ENCODE measurements at places on chromosomes 4 and X. TPM values are rescaled to one million over a fixed set of nuclear protein-coding genes. Genes with fewer than 3 reads are reported as not detected.

The ADH1A gene
- not detected for total RNA-seq

The GYPA gene
- not detected for total RNA-seq

The UGT2B10 gene
- not detected for total RNA-seq

The SASH3 gene
- 117 TPM for total RNA-seq

The JCHAIN gene
- not detected for total RNA-seq

GRCh38 chr4:26953366-26953765 is 92.7 kb downstream of the STIM2 start:
- H3K27me3 ChIP-seq = no peaks in the 10 kb centered on the region

- no peak overlapping the region for H3K4me3 ChIP-seq
- no peaks in the 10 kb centered on the region for H3K27me3 ChIP-seq
- DNase-seq = no peak
- H3K27ac ChIP-seq = no peak overlapping the region
Measured at GRCh38 chrX:40253771-40254170, 156.0 kb upstream of the BCOR start.

GRCh38 chr4:153643406-153644383 is 40.4 kb upstream of the TLR2 start:
- H3K27me3 ChIP-seq = no peaks in the 10 kb centered on the region
- no peak for DNase-seq
- H3K4me3 ChIP-seq = no peak overlapping the region
- H3K4me1 ChIP-seq = peaks cover 9% of the 10 kb centered on the region

- no peaks in the 10 kb centered on the region for H3K27me3 ChIP-seq
- H3K4me3 ChIP-seq = no peak overlapping the region
- no peak overlapping the region for H3K27ac ChIP-seq
- no peak for DNase-seq
Measured at GRCh38 chr4:95105983-95106382, 348.2 kb downstream of the BMPR1B start.

GRCh38 chr4:171710743-171711142 is 102.5 kb upstream of the GALNTL6 start:
- H3K36me3 ChIP-seq = no peaks in the 10 kb centered on the region
- no peak overlapping the region for H3K27ac ChIP-seq
- no peaks in the 10 kb centered on the region for H3K27me3 ChIP-seq
- no peak for DNase-seq
- H3K4me3 ChIP-seq = no peak overlapping the region
- no peaks in the 10 kb centered on the region for H3K4me1 ChIP-seq

GRCh38 chrX:9023293-9023692 is 10.6 kb downstream of the FAM9B start:
- H3K27ac ChIP-seq = no peak overlapping the region
- no peaks in the 10 kb centered on the region for H3K36me3 ChIP-seq
- H3K4me3 ChIP-seq = no peak overlapping the region
- no peak for DNase-seq
- H3K4me1 ChIP-seq = no peaks in the 10 kb centered on the region

GRCh38 chr4:182023469-182023868 is 219.7 kb upstream of the TENM3 start:
- H3K27ac ChIP-seq = no peak overlapping the region
- no peaks in the 10 kb centered on the region for H3K36me3 ChIP-seq
- no peak for DNase-seq
- no peak overlapping the region for H3K4me3 ChIP-seq

DNA sequence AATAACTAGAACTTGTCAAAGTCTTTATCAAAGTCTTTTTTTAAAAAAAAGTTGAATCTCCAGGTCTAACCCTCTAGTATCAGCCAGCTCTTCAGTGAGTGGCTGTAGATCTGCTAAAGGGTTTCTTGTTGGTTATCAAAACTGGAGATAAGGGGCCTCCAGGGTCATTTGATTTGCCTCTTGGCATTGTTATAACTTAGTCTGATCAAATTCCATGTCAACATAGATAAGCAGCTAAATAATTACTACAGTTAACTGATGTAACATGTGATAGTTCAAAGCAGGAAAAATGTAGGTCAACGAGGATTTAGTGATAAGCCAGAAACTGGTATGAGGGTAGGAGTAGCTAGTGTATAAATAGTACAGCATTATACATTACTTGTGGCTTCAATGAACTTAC is 465.1 kb downstream of the PDHA2 start:
- no peaks in the 10 kb centered on the region for H3K27me3 ChIP-seq
- H3K4me3 ChIP-seq = no peak overlapping the region
- H3K36me3 ChIP-seq = no peaks in the 10 kb centered on the region
- H3K27ac ChIP-seq = no peak overlapping the region

DNA sequence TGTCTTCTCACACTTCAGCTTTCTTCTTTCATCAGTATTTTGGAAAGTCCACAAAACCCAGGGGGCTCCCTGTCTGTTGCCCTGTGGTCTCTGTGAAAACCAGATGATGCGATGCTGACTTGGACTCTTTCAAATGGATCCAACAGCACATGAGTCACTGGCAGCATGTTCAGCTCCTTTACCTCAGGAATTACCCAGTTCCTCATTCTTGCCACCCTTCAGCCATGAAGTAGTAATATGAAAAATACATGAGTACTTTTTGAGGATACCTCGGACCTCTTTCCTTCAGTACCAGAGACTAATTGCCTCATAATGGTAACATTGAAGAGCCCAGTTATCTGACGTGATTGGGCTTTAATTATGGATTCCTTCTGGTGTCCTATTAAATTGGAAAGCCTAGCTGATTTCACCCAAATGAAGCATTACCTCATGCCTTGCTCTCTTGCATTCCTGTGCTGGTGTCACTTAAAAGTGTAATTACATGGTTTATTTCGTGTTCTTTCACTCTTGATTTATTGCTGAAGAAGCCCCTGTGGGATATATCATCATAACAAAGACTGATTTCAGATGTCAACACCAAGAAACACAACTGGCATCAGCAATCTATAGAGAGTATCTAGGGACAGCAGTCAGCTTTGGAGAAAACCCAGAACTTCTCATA is 63.4 kb downstream of the NFKB1 start:
- DNase-seq = peak; percentile 71
- peaks cover 87% of the 10 kb centered on the region for H3K4me1 ChIP-seq
- H3K27me3 ChIP-seq = no peaks in the 10 kb centered on the region
- no peak overlapping the region for H3K4me3 ChIP-seq

DNA sequence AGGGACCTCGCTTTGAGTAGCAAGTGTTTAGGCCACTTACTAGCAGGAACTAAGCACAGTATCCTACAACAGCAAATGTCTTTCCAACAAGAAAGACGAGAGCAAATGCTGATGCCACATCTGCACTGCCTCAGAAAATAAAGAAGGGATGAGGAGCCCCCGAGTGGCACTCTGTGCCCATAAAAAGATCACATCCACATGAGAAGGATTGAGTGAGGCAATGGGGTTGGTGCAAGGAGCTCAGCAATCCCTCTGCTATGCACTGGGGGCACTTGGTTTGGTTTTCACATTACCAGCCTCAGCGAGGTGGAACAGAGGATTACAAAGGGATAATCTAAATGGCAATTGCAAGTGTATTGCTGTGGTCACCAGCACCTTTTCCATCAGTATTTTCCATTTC is 252.8 kb upstream of the SLC7A11 start:
- no peak for DNase-seq
- H3K27me3 ChIP-seq = no peaks in the 10 kb centered on the region
- no peak overlapping the region for H3K4me3 ChIP-seq
- no peaks in the 10 kb centered on the region for H3K36me3 ChIP-seq

DNA sequence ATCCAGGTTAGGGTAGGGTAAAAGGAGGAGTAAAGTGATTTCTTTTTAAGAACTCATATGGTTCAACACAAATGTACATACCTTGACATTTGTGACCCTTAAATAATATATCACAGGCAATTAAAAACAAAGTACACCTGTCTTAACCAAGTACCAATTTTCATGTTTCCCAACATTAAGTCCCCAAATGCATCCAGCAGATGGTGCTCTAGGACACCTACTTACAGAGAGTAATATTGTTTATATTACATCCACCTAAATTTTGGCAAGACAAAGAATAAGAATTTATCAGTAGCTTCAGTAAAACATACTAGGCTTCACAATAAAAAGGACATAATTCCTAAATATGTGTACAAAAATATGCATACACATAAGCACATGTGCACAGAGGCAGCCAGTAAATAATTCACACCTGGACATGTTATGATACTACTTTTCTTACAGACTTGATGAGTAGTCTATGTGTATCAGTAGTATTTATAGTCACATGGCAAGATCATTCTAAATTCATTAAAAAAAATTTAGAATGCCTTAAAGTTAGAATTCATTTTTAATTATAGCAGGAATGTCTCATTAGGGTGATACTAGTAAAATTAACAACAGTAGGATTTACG is 219.7 kb downstream of the DCLK2 start:
- peaks cover 4% of the 10 kb centered on the region for H3K36me3 ChIP-seq
- H3K4me1 ChIP-seq = peaks cover 10% of the 10 kb centered on the region

Measured in activated CD8-positive, alpha-beta T cell treated with anti-CD3 and anti-CD28 coated beads for 36 hours (primary cell).